ENCODE measurements at places on chromosomes 1 and 21.

- DNase-seq: peak; percentile 21
These were observed 28.2 kb downstream of the STPG1 start for GRCh38 chr1:24385160-24385940.

- no peak for DNase-seq
These were observed 6.4 kb downstream of the INPP5B start for GRCh38 chr1:37940299-37940947.

DNA sequence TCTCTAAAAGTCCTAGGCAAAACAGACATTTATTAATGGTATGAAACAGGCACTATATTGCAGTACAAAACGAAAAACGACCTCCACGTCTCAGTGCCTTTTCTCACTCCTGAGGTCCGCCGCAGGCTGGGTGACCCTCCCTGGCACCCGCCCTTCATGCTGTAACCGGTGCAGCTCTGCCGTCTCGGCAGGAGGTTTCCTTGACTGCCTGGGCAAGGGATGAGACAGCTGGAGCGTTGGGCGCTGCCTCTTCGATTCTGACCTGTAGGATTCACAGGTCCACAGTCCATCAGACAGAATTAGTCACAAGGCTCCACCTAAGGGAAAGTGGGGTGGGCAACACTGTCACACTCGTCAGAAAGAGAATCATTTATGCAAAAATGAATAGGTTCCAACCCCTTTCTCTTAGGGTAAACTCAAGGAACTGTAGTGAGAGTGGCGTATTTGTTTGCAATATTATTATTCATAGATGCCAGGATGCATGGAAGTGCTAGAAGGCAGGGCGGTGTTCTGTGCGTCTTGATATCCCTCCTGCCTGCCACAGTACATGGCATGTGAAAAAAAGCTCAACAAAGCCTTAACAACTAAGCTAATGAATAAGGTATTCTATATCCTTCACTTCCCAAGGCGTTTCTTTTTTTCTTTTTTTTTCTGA, 23.5 kb upstream of the ZBTB18 start:
- DNase-seq: no peak

GRCh38 chr1:108708691-108709660, 3.7 kb upstream of the FNDC7 start:
- no peak for DNase-seq

DNA sequence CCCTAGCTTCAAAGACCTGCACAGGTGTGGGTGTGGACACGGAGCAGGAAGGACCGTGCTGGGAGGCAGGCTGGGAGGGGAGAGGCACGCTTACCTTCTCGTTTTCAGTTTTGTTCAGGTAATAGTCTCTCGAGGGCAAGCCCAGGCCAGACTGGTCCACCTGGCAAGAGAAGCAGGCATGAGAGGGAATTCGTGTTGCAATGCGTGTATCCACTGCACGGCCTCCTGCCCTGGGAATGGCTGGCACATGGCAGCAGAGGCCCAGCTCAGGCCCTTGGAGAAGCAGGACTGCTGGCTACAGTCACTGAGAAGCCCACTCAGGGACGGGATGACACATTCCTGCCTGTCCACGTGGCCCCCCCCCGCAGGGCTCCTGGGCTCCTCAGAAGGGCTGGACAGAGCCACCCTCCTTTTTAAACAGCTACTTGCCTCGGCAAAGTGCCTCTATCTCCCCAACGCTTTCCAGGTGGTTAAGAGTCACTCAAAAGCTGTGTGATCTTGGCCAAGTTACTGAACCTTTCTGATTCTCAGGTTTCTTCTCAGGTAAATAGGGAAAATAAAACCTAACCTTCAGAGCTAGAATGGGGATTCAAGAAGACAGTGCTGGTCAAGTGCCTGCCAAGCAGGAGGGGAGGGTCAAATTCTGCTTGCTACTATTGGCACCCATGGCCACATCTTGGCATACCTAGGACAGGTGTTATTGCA, 32.7 kb downstream of the ECE1 start:
- no peak for DNase-seq

- no peak for DNase-seq
These were observed 247.1 kb downstream of the NPHP4 start for GRCh38 chr1:5744911-5745799.

- DNase-seq: peak; percentile 92
These were observed at the start of gene S1PR1 for GRCh38 chr1:101236516-101237228. S1PR1 (plus strand) TSS chr1:101237019; CDS start chr1:101238985, 1,966 bp downstream.

GRCh38 chr1:101065575-101065974, 40.0 kb upstream of the DPH5 start:
- DNase-seq: no peak

- no peak for DNase-seq
These were observed 333.7 kb downstream of the PCP4 start for GRCh38 chr21:40200946-40201345.

DNA sequence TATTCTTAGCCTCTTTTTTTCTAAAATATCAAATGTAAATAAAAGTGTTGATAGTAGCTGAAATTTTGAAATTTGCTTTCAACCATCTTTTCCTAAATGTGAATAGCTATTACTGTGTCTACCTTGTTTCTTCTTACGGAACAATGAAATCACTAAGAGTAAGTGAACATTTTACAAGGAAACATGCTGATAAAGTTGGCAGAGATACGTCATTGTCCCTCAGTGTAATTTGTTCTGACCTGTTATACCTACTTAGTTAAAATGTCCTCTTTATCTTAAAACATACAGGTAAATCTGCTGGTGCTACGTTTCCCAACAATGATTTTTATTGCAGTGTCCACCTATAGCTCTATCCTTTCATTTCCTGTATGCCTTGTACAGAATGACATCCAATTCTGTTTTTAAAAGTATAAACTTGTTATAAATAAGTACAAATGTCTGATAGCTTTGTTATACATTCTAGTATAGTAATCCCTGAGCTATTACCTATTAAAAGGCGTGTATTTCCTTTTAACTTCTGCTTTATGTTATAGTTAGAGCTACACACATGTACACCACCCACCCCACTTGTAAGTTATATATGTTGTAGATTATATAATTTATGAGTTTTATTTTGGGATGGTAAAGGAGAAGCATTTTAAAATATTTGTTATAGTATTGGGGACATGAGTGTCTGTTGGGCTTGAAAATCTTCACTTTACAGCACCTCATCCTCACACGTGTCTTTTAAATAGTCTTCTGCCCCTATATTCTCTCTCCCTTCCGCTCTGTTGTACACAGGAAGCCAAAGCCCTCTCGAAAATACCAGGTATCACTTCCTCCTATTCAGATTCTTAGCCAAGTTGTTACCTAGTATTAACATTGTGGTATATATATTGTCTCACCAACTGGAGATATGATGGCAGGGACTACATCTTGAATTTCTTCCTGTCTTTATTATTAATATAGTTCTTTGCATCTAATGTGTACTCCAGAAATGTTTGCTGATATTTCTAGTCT, 25.2 kb downstream of the LAMC1 start:
- DNase-seq: no peak
